ENCODE measurements at places on chromosomes 2 and 18.

GRCh38 chr18:74493689-74494088 is 2.5 kb upstream of the CNDP2 start:
- peak; percentile 58 for DNase-seq

GRCh38 chr2:22890132-22890531 is 494.8 kb upstream of the KLHL29 start:
- DNase-seq: no peak

- DNase-seq: no peak
These were observed 4.1 kb downstream of the PDCD1 start for GRCh38 chr2:241854342-241855244.

GRCh38 chr18:7618891-7619442 is 51.9 kb downstream of the PTPRM start:
- DNase-seq: no peak

DNA sequence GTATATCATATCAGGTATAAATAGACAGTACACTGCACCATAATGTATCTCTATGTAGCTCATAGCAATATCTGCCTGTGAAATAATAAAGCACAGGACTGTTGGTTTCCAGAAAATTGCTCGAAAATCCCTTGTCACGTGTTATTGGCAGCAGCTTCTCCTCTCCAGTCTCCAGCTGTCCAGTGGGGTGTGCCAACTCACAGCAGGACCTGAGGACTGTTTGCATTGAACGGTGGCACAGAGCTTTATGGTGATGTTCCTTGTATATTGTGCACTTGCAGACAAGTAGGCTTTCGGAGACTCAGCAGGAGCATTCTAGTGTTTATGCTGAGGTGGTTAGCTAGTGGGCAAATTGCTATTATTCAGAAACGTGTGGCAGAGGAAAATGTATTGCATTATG is 182.2 kb upstream of the ATP5MC3 start:
- no peak for DNase-seq

DNA sequence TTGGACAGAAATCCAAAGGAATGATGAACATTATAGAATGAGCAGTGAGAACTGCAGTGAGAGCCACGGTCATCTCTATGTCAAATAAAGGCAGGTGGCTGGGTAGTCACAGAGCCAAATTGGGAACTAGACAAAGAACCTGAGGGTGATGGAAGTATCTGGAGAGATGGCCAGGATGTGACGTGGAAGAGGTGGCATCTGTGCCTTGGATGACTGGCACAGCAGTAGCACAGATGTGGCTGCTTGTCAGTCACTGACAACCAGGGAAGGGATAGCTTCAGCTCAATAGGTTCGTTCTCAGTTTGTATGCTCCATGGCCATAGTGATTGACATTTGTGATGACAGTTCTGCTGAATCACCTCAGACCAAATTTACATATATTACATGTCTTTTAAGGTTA is 172.3 kb downstream of the PARD3B start:
- no peak for DNase-seq

- DNase-seq: no peak
These were observed 24.6 kb upstream of the RPL31 start for GRCh38 chr2:100977511-100977910.

- no peak for DNase-seq
These were observed 42.9 kb downstream of the MYL12B start for GRCh38 chr18:3304832-3305231.

- DNase-seq: no peak
These were observed 157.8 kb downstream of the PIK3C3 start for GRCh38 chr18:42112657-42113420.

DNA sequence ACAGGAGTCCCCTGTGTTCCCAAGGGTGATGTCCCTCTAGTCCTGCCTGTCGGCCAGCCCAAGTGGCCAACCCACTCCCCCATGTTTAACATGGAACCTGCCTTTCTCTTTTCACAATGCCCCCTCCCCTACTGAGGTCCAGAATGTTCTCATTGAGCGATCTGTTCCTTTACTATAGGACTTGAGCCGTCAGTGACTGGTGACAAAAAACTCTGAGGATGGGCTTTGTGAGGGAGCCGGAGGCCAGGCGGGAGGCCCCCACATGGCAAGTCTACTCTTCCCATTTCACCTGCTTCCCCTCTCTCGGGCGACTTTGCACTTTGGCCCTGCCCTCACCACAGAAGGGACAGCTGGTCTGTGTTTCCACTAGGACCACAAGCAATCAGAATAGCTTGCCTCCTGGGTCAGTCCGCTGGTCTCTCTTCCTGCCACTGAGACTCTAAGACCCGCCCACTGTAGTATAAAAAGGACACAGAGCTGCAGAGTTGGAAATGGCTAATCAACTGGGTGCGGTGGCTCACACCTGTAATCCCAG is 146.5 kb upstream of the RAB12 start:
- DNase-seq: no peak

- no peak for DNase-seq
These were observed 64.6 kb downstream of the TGIF1 start for GRCh38 chr18:3514312-3515216.

DNA sequence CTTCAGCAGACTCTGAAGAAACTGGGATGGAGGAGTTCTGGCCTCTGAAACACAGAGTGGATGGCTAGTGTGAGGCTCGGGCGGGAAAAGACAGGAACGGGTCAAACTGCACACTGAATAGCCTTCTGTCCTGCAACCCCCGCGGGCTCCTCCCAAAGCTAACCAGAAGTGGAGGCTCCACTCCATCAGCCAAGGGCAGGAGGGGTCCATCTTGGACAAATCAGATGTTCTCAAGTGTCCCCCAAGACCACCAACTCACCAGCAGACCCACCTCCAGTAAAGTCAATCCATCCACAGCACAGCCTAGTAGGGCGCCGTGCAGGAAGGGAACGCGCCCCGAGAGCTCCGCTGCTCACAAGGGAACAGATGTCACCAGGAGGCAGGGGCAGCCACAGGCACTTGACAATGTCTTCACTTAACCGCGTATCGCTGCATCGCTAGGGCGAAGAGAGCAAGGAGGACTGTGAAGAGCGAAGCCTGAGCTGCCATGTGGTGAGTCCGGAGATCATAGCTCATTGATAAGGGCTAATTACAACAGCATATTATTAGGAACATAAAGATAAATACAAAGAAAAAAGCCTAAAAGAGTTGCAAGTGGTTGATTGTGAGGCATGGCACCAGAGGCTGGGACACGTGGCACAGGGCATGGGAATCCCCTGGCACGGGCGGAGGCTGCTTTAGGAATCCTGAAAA is 494.6 kb upstream of the MYT1L start:
- no peak for DNase-seq

- no peak for DNase-seq
These were observed 2.4 kb downstream of the CYP27C1 start for GRCh38 chr2:127217470-127218325.

DNA sequence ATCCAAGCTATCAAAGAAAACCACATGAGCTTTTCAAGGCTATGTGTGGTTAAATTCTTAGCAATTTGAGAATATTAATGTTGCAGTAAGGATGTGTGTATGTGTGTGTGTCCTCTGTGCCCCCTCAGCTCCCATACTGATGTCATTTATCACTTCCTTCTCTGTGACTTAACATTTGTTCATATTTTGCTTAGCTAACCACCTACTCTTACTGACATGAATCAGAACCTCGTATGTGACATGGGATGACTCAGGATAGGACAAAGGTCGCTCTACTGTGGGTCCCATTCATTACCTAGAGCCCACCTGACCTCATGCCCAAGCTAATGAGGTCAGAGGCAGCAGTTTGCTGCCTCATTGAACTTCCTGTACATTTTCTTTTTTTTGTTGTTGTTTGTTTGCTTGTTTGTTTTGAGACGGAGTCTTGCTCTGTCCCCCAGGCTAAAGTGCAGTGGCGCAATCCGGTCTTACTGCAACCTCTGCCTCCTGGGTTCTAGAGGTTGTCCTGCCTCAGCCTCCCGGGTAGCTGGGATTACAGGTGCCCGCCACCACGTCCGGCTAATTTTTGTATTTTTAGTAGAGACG is 36.3 kb downstream of the MOGAT1 start:
- DNase-seq: no peak

DNA sequence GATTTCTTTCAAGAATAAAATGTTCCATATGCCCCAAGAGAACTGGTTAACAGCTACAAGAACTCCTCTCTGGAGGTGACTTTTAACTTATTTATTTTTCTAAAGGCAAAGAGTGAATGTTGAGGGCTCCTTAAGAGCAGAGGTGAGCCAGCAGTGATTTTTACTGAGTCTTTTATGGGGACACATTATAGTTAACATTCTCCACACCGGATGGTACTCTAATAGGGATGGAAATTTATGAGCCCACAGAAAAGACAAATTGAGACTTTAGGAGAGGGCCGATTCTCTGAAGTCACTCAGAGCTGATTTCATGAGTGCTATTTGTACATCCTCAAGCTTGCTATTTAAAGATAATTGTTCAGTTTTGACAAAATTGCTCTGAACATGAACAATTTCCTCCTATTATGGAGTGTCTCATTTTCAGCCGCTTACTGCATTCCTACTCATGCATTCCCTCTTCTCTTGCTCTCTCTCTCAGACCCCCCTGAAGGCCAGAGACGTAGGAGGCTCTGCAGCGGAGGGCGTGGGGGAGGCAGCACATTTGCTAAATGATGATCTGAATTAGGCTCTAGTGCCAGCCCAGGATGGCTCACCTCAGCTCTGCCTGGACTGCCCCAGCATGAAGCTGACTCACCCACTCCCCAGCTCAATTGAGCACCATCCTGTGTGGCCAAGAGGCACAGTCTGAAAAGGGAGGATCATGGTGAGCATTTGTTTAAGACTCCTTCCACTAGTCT is 5.9 kb upstream of the RPL37A start:
- no peak for DNase-seq

- no peak for DNase-seq
These were observed 55.1 kb downstream of the AAK1 start for GRCh38 chr2:69588403-69588802.

All from Caco-2 (cell line).